ENCODE measurements at places on chromosomes 7 and 10.

GRCh38 chr10:34001087-34001580, 666.7 kb upstream of the NRP1 start:
- DNase-seq: no peak
- no peaks in the 10 kb centered on the region for H3K4me1 ChIP-seq
- H3K27ac ChIP-seq: no peak overlapping the region
- no peaks in the 10 kb centered on the region for H3K36me3 ChIP-seq
- no peaks in the 10 kb centered on the region for H3K27me3 ChIP-seq

GRCh38 chr10:47371629-47372485, 12.2 kb downstream of the ZNF488 start:
- no peak overlapping the region for H3K4me3 ChIP-seq
- H3K4me1 ChIP-seq: no peaks in the 10 kb centered on the region
- H3K36me3 ChIP-seq: no peaks in the 10 kb centered on the region
- peak; percentile 26 for DNase-seq
- H3K27ac ChIP-seq: no peak overlapping the region

GRCh38 chr7:46880508-46881196, 701.3 kb downstream of the TNS3 start:
- no peaks in the 10 kb centered on the region for H3K36me3 ChIP-seq
- no peak overlapping the region for H3K4me3 ChIP-seq
- DNase-seq: no peak
- H3K4me1 ChIP-seq: no peaks in the 10 kb centered on the region

DNA sequence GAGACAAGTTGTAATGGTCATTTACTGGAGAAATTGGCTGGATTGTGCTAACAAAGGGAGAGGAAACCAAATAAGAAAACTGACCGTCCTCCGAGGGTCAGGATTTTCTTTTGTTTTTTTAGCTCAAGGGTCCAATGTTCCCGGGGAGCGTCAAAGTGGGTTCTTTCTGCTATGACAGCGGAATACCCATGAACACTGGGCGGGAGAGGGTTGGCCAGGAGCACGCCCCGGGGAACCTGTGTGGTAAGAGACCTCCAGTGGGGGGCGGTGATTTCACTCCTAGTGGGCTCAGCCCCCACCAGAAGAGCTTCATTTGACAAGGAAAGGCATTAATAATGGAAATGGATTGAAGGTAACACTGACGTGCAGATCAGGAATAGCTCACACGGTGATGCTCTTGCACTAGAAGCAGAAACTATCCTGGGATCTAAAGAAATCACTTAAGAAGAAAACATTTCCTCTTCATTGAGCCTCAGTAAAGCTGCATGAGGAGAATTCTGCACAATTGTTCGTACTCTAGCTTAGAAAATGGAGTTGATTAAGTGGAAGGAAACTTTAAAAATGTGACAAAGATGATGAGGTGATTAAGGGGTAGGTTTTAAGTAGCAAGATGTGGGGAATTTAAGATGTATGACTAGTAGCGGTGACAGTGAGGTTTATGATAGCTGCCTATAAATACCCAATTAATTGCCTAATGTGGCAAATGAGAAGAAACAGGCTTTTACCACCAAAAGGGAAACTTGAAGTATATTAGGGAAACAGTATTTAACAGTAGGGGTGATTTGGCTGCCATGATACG, 627.2 kb downstream of the SUGCT start:
- H3K36me3 ChIP-seq: no peaks in the 10 kb centered on the region
- no peaks in the 10 kb centered on the region for H3K27me3 ChIP-seq
- no peak overlapping the region for H3K27ac ChIP-seq
- DNase-seq: no peak

- no peak for DNase-seq
- no peaks in the 10 kb centered on the region for H3K27me3 ChIP-seq
- no peaks in the 10 kb centered on the region for H3K36me3 ChIP-seq
- no peak overlapping the region for H3K27ac ChIP-seq
These were observed 75.7 kb upstream of the SYPL1 start for GRCh38 chr7:106187613-106188350.

DNA sequence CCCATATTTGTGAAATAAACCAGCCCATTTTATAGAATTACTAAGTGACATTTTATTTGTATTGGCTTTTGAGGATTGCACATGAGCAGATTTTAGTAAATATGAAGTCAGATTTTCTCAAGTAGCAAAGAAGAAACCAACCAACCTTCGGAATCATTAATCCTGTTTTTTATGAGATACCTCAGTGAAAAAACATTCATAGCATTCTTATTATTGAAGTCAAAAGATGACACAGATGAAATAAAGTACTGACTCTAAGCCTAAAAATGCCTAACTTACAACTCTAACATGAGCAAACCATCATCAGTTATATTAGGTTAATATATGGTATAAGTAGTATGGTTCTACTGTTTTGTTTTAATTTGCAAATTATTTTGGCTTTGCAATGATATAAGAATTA, 59.9 kb upstream of the AGBL3 start:
- no peak overlapping the region for H3K4me3 ChIP-seq
- peaks cover under 1% of the 10 kb centered on the region for H3K4me1 ChIP-seq
- DNase-seq: no peak
- H3K27me3 ChIP-seq: no peaks in the 10 kb centered on the region
- H3K27ac ChIP-seq: no peak overlapping the region
- no peaks in the 10 kb centered on the region for H3K36me3 ChIP-seq

DNA sequence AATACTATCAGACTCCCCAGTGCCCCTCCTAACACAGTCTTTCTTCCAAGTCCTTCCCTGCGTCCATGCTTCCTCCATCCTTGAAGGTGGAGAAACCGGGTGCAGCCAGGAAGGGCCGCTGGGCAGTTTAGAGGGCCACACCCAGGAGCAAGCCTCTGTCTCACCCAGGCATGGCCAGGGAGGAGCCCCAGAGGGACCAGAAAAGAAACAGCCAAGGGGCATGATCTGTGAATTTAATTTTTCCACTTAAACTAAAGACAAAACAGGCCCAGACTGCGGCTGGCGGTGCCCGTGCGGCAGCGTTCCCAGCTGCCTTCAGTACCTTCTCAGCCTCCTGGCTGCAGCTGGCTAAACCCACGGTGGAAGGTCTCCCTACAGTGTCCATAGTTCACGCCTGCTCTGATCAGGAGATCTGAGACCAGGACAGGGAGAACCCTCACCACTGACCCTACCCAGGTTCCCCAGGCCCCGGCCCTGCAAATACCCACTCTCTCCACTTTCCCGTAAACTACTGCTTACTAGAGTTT, 12.9 kb downstream of the UNCX start:
- H3K4me3 ChIP-seq: no peak overlapping the region
- peaks cover 29% of the 10 kb centered on the region for H3K4me1 ChIP-seq
- no peak for DNase-seq
- H3K36me3 ChIP-seq: no peaks in the 10 kb centered on the region
- H3K27me3 ChIP-seq: peaks cover 100% of the 10 kb centered on the region

GRCh38 chr10:108638225-108638624, 1285.1 kb downstream of the XPNPEP1 start:
- H3K36me3 ChIP-seq: no peaks in the 10 kb centered on the region
- no peaks in the 10 kb centered on the region for H3K4me1 ChIP-seq
- no peaks in the 10 kb centered on the region for H3K27me3 ChIP-seq
- no peak overlapping the region for H3K4me3 ChIP-seq

DNA sequence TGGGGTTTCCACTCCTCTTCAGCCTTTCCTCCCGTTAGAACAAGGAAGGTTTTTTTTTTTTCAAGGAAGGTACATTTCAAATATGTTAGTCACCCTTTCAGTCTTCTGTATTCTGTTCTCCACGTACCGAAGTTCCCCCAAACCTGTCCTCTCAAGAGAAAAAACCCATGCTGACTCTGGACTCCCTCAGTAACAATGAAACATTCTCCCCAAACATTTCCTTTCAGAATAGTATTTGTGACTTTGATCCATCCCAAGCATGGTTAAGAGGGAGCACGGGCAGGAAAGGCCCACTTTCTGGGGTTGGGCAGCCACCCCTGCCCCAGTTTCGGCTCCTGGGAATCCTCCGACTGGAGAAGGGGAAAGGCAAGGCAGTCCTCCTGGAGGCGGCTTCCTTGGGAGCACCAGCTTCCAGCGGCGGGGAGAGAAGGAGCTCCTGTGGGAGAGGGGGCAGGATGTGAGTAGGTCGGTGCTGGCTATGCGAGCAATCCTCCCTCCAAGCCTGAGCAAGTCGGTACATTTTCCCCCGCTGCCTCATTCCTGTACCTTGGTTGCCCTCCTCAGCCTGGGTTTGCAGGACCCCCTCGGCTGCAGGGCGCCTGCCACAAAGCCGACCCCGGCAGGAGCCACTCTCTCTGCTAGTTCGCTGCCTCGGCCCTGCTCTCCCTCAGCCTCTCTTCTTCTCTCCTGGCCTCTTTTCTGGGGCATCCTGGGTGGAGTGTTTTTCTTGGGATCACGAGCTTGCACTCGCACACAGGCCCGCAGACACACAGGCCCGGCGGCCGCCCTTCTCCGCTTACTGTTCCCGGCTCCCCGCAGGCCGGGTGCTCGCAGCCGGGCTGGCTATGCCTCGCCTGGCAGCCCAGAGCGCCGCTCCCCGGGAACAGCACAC, 2.1 kb upstream of the HOXA1 start:
- no peaks in the 10 kb centered on the region for H3K27me3 ChIP-seq
- DNase-seq: peak; percentile 62
- H3K27ac ChIP-seq: peak overlapping the region; percentile 83
- H3K4me3 ChIP-seq: peak overlapping the region; percentile 64
- H3K4me1 ChIP-seq: peaks cover 50% of the 10 kb centered on the region

All from suprapubic skin (tissue), 4 donors.